Progenitor cell of endocrine pancreas (in vitro differentiated cells): ENCODE measurements at places on chromosomes 12 and 14.

DNA sequence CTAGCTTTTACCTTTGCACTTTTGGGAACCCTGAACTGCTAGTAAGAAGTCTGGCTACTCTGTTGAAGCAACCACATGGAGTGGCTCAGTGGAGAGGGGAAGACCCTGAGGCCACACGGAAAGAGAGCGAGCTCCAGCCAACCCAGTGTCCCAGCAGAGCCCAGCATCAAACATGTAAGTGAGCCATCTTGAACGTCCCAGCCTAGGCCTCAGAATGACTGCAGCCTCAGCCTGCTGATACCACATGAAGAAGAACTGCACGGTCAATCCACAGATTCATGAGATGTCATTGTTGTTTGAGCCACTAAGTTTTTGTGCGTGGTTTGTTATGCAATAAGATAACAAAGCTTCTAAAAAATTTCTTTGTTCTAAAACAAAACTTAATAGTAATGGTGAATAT is 40.2 kb downstream of the TFCP2 start:
- H3K27ac ChIP-seq, result peak overlapping the region; percentile 62
- H3K36me3 ChIP-seq, result peaks cover 1% of the 10 kb centered on the region
- H3K4me3 ChIP-seq, result no peak overlapping the region

GRCh38 chr12:98422812-98423211 is 92.6 kb upstream of the TMPO start:
- no peaks in the 10 kb centered on the region for H3K36me3 ChIP-seq
- H3K27me3 ChIP-seq, result no peaks in the 10 kb centered on the region
- no peak for DNase-seq
- no peak overlapping the region for H3K4me3 ChIP-seq

GRCh38 chr12:104654665-104655609 is 198.2 kb downstream of the CHST11 start:
- H3K4me1 ChIP-seq, result peaks cover 10% of the 10 kb centered on the region
- no peak for DNase-seq
- H3K27me3 ChIP-seq, result no peaks in the 10 kb centered on the region
- H3K36me3 ChIP-seq, result no peaks in the 10 kb centered on the region
- no peak overlapping the region for H3K4me3 ChIP-seq
- H3K27ac ChIP-seq, result no peak overlapping the region

DNA sequence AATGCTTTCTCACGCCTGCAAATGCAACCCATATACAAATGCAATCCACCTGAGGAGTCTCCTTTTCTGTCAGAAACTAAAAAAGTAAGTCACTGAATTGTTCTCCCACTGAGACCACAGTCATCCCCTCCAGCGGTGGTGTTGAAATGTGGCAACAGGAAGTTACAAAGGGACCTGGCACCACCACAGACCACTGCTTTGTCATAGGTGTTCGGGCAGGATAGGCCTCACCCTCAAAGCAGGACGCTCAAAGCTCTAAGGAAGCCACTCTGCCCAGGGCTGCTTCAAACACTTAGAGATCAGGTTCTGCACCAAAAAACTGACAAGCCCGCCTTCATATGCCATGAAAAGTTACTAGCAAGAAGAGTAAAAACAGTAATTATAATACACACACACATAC is 11.3 kb downstream of the PHLDA1 start:
- peaks cover 24% of the 10 kb centered on the region for H3K4me1 ChIP-seq
- H3K36me3 ChIP-seq, result no peaks in the 10 kb centered on the region
- DNase-seq, result no peak
- no peak overlapping the region for H3K4me3 ChIP-seq

DNA sequence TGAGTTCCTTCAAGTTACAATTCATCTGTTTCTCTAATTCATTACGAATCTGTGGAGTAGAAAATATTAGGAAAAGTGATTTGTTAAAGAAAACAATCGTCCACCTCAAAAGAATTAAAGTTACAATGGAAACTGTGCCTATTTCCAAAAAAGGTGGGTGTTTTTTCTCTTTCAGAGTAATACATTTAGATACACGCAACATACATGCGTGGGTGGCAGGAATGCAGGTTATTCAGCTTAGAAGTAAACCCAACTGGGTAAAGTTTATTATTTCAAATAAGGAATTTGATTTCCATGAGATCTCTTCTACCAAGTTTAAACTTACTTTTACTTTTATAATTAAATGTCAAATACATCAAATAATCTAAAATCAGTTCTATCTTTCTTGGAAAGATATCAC is 52.2 kb downstream of the SSH1 start:
- no peak for DNase-seq
- peaks cover 5% of the 10 kb centered on the region for H3K4me1 ChIP-seq
- no peaks in the 10 kb centered on the region for H3K27me3 ChIP-seq
- peaks cover 5% of the 10 kb centered on the region for H3K36me3 ChIP-seq
- no peak overlapping the region for H3K4me3 ChIP-seq

DNA sequence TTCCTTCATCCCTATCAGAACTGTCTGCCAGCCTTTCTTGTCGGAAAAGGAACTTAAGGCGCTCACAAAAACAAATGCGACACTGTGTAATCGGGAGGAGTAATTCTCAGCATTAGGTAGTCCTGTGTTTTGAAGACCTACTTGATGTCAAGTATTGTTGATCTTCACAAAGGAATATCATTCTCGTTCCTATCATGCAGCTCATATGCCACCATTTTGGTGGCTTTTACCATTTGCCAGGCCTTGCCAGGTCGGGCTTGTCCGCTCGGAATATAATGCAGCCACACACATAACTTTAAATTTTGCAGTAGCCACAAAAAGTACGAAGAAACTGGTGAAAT is 903 bp upstream of the PPP4R3A start:
- H3K4me1 ChIP-seq, result peaks cover 14% of the 10 kb centered on the region
- H3K36me3 ChIP-seq, result peaks cover 7% of the 10 kb centered on the region
- H3K4me3 ChIP-seq, result peak overlapping the region; percentile 99
- H3K27ac ChIP-seq, result peak overlapping the region; percentile 100
- DNase-seq, result no peak

DNA sequence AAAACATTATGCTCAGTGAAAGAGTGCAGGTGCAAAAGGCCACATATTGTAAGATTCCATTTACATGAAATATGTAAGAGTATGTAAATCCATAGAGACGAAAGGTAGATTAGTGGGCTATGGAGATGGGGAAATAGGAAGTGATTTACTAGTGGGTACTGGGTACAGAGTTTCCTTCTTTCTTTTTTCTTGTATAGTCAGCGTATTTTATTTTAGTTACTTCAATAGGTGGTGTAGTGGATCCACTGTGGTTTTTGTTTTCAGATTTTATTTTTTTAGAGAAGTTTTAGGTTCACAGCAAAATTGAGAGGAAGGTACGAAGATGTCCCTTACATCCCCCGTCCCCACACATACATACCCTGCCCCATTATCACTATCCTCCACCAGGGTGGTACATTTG is 6.1 kb upstream of the CIT start:
- H3K27ac ChIP-seq, result no peak overlapping the region
- peaks cover 9% of the 10 kb centered on the region for H3K27me3 ChIP-seq
- H3K4me1 ChIP-seq, result no peaks in the 10 kb centered on the region
- no peak for DNase-seq
- no peaks in the 10 kb centered on the region for H3K36me3 ChIP-seq
- no peak overlapping the region for H3K4me3 ChIP-seq

DNA sequence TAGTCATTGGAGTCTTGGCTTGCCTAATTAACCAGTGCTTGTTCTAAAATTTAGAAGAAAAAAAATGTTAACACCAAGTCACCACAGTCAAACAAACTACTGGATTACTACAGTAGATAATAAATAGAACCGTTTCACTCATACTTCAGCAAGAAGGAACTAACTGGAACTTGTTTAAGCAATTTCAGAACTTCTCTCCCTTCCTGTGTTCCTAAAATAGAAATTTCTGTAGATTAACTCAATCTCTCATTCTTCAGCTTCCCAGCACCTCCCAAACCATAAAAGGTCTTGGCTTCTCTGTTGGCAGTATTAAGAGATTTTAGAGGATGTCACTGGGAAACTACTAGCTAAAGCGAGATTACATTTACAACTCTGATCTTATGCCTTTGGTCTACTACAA is 18.6 kb downstream of the GNS start:
- H3K27ac ChIP-seq, result no peak overlapping the region
- H3K4me3 ChIP-seq, result no peak overlapping the region
- no peak for DNase-seq
- peaks cover 19% of the 10 kb centered on the region for H3K4me1 ChIP-seq
- H3K27me3 ChIP-seq, result no peaks in the 10 kb centered on the region

DNA sequence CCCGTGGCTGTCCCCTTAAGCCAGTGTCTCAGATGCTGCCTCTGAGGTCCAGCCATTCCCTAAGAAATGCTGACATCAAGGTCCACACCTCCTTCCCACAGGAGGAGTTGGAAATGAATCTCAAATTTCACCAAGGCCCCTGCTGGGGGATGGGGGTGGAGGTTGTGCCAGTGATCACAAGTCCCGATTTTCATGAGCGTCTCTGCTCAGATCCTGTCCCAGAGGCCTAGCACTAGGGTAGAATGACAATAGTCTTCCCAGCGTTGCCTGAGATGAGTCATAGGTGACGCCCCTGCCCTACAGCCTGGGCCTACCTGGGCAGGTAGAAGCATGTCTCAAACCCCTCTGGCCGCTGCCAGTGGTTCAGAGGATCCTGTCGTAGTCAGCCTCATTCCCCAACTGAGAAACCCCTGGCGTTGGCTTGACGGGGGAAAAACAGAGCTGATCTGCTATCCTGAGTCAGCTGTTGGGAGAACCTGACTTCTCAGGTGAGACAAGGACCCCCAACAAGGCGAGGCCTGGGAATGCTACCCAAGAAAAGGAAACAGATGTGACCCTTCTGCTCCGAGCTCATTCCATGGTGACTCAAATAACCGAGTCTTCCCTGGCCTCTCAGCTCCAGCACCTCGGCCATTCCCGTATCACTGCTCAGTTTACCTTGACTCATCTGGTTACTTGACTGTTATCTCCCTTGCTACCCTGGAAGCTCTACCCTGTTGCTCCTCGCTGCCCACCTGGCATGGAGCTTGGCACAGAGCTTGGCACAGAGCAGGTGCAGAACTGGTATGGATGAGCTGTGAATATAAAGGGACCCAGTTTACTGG is 21.8 kb upstream of the SPPL3 start:
- DNase-seq, result no peak
- H3K4me3 ChIP-seq, result no peak overlapping the region
- H3K27me3 ChIP-seq, result no peaks in the 10 kb centered on the region
- no peaks in the 10 kb centered on the region for H3K36me3 ChIP-seq
- no peak overlapping the region for H3K27ac ChIP-seq

DNA sequence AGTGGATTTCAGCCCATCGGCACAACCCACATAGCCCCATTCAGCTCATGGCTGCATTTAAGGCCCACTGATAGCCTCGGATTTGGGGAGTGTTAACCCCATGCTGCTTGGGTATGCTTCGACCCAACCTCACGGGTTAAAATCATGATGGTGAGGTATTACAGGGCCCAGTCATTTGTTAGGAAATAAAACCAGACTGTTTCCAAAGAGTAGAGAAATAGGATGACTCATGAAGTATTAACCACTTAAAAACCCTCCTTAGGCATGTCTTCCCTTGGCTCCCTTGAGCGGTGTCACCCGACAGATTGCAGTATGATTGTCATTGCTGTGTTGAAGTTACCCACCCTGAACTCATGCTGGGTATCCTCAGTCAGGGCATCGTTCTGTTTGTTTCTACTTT is 289.1 kb downstream of the CACNA1C start:
- no peak overlapping the region for H3K4me3 ChIP-seq
- H3K27me3 ChIP-seq, result peaks cover 30% of the 10 kb centered on the region
- H3K27ac ChIP-seq, result no peak overlapping the region
- DNase-seq, result no peak
- no peaks in the 10 kb centered on the region for H3K4me1 ChIP-seq

GRCh38 chr14:54782751-54783659 is 119.6 kb downstream of the GCH1 start:
- H3K27ac ChIP-seq, result no peak overlapping the region
- H3K4me1 ChIP-seq, result no peaks in the 10 kb centered on the region
- no peak overlapping the region for H3K4me3 ChIP-seq
- DNase-seq, result no peak

- H3K36me3 ChIP-seq, result peaks cover 9% of the 10 kb centered on the region
- no peak overlapping the region for H3K27ac ChIP-seq
- no peak overlapping the region for H3K4me3 ChIP-seq
- no peaks in the 10 kb centered on the region for H3K4me1 ChIP-seq
- H3K27me3 ChIP-seq, result no peaks in the 10 kb centered on the region
- no peak for DNase-seq
These were observed 864.0 kb downstream of the TMEM121 start for GRCh38 chr14:106390401-106390800.

- H3K4me1 ChIP-seq, result no peaks in the 10 kb centered on the region
- no peak overlapping the region for H3K4me3 ChIP-seq
- no peaks in the 10 kb centered on the region for H3K27me3 ChIP-seq
- no peak for DNase-seq
These were observed 82.8 kb upstream of the SINHCAF start for GRCh38 chr12:31408763-31409162.

DNA sequence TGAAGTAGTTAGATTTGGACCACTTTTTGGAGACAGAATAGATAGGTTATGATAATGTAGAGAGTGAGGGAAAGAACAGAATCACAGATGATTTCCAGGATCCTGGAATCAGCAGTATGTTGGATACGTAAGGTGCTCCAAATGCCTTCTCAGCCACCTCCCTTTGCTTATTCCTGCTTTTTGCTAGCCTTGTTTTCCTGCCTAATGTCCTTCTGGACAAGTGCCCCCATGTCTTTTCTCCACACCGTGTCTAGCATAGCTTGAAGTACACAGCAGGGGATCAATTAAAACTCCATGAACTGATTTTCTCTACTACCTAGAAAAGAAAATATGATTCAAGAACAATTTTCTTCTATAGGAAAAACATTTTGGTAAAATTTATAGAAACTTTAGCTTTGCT is 144.0 kb downstream of the SYT1 start:
- H3K27me3 ChIP-seq, result no peaks in the 10 kb centered on the region
- H3K27ac ChIP-seq, result no peak overlapping the region
- no peaks in the 10 kb centered on the region for H3K4me1 ChIP-seq
- H3K4me3 ChIP-seq, result no peak overlapping the region

GRCh38 chr14:81366214-81366613 is 33.9 kb downstream of the STON2 start:
- no peak for DNase-seq
- H3K36me3 ChIP-seq, result no peaks in the 10 kb centered on the region
- peak overlapping the region; percentile 31 for H3K27ac ChIP-seq
- H3K4me3 ChIP-seq, result no peak overlapping the region
- H3K27me3 ChIP-seq, result no peaks in the 10 kb centered on the region

DNA sequence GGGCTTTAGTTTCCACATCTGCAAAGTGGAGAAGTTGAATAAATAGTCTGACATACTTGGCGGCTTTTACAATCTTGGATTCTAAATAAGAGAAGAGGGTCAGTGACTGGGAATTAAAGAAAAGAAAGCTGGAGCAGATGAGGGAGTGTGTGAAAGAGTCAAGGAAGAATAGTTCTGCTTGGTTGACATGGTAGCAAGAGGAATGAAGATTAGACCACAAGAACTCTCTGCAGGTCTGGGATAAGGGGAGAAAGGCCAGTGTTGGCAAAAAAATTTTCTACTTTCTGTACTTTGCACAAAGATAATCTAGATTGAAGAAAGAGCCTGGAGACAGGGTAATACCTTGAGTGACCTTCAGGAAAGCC is 5.9 kb downstream of the ITGB7 start:
- no peak overlapping the region for H3K27ac ChIP-seq
- no peaks in the 10 kb centered on the region for H3K36me3 ChIP-seq
- H3K4me3 ChIP-seq, result no peak overlapping the region
- H3K27me3 ChIP-seq, result peaks cover 36% of the 10 kb centered on the region
